ENCODE measurements at places on chromosomes 1 and 21. TPM values are rescaled to one million over a fixed set of nuclear protein-coding genes. Genes with fewer than 3 reads are reported as not detected.
A peak's percentile ranks its signal among the peaks of the same experiment; 100 is the strongest.

The FCRL1 gene
- not detected for total RNA-seq

DNA sequence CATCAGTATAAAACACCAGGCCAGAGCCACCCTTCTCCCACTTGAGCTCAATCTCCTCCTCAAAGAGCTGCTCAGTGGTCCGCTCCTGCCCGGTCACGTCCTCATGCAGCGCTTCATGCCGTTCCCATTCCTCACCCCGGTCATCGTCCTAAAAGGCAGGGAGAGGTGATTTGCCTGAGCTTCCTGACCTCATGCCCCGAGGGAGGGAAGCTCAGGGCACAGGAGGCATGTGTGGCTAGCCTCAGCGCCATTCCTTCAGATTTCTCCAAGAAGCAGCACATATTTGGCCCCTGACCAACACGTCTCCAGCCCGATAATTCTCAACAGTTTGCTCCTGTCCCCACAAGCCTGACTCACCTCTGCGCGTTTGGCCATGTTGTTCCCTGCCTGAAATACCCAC lies 4.2 kb upstream of the GPN2 start:
- ATAC-seq: no peak

DNA sequence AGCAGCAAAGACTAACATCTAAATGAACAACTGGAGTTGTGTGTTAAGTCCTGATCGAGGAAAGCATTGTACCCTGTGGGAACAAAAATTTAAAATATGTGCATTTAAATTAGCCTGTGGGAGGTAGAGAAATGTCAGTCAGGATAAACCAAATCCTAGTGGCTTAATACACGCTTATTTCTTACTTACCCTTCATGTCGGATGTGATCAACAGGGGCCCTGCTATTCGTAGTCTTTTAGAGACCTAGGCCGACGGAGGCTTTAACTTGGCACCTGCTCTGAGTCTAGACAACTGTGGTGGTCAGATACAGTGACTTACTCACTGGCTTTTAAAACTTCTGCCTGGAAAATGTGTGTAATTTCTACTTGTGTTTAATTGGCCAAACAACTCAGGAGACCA lies 10.2 kb downstream of the GSTM3 start:
- ATAC-seq: no peak

The ZNF670 gene
- 2.7 TPM for total RNA-seq

The PDC gene
- total RNA-seq: not detected

The RGS13 gene
- not detected for total RNA-seq

DNA sequence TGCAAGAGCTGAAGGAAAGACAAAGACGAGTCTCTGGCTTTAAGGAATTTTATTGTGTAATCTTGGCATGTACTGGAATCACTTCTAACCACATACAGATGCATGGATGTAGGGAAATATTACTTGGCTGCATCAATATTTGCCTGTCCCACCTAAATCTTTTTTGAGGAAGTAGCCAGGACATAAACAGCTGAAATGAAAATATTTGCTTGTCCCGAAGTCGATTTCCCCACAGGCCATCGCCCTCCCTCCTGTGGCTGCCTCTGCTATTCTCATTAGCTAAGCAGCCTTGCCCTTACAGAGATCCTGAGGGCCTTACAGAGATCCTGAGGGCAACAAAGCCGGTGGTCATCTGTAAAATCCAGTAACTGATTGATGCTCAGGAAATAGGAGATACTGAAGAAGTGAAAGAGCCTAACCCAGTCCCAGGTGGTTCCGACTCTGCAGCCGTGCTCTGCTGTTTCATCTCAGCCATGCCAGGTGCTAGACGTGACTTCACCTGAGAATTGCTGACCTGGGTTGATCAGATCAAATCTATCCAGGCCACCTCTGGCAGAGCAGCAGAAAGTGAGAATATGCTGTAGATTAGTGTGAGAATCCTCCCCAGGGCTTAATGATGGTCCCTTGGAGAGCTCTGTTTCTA lies 25.5 kb downstream of the MAN1C1 start:
- ATAC-seq: peak; percentile 30

The PRAMEF20 gene
- total RNA-seq: not detected

The NLRP3 gene
- total RNA-seq: 0.50 TPM

The NEK2 gene
- 32.4 TPM for total RNA-seq

GRCh38 chr1:161707503-161707902 lies 474 bp downstream of the FCRLA start:
- no peak for ATAC-seq

- ATAC-seq: no peak
Measured at GRCh38 chr1:14976256-14976655, 177.3 kb upstream of the TMEM51 start.

GRCh38 chr21:16418642-16419041 lies 688.9 kb downstream of the USP25 start:
- no peak for ATAC-seq

DNA sequence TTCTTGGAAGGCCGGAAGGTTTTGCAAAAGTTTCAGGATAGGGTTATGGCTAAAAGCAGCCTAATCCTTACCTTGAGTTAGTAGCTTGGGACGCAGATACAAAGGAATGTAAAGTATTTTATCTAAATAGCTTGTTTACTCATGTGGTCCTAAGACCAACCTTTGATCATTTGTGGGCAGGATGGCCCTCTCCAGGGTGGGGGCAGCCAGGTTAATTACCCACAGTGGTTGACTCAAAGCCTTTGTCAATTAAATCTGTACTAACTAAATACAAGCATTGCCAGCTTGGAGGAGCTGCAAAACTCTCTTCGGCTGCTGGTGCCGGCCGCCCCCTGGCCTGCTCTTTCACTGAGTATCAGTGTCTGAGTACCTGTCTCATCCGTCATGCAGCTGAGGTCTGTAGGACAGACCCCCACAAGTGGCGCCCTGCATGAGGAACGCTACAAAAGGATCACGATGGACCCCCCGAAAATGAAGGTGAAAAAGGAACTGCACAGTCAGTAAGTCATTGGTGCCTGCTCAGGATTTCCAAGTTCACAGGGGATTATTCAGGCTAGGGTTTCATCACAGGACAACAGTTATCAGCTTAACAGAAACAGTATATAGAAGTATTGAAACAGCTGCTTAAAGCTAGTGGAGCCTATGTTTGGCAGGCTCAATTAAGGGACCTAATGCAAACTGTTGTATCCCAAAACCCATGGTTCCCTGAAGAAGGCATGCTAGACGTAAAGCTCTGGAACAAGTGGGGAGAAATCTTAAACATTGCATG lies 212.5 kb upstream of the MAP1LC3C start:
- ATAC-seq: no peak

DNA sequence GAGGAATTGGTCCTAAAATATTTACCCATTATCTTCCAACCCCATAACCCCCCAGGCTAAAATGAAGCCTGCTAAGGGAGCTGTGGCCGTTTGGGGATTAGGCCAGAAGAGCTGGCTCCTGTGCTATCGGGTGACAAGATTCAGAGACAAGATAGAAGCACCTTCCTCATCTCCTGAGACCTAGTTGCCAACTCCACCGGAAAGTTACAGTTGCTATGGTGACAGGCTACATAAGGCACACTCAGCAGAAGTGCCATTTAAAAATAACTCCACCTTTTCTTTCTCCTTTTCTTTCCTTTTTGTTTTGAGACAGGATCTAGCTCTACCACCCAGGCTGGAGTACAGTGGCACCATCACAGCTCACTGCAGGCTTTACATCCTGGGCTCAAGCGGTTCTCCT lies 43.6 kb upstream of the ROR1 start:
- ATAC-seq: no peak

GRCh38 chr1:20560966-20561365 lies 8.6 kb downstream of the FAM43B start:
- ATAC-seq: no peak

The RUNX3 gene
- 145 TPM for total RNA-seq

DNA sequence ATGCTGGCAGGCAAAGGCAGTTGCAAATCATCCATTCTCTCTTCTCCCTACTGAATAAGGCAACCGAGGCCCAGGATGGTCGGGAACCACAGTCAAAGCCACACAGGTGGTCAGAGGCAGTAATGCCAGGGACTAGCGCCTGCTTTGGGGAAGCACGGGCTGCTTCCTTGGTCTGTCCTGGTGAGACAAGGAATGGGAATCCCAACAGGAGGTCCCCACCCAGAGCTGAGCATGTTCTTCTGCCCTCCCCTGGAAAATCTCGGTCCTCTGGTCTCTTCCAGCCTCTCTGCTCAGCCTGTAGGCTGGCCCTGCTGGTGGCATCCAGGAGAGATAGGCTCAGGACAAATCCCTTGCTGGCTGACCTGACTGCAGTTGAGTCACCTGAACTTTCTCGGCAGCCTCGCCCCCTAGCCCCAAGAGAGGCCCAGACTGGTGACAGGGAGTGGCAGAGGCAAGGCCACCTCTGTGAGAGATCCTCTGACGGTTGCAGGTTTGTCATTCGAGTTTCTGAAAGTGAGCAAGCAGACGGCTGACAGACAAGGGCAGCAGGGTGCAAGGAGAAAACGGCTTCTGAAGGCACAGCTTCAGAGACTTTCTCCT lies 5.8 kb downstream of the OLIG1 start:
- ATAC-seq: no peak

Measured in activated T-helper 17 cell treated with anti-CD3 and anti-CD28 coated beads, Interleukin-2, amount 50 U/mL, for 72 hours (primary cell).